ENCODE measurements at places on chromosomes 7 and 10.

DNA sequence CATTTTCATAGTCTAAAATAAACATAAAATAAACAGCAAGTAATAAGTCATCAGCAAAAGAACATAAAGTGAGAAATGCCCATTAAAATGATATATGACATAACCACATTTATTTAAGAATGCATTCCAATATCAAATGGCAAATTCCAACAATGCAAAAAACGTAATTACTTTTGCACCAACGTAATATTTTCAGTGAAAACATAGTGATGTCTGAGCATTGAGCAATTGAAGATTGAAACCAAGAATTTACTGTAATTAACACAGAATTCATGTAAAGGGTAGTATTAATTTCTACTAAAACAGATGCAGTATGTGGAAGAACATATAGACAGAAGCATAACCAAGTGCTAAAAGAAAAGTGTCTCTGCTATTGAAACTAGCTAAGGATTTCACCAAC is 123.0 kb upstream of the TNS3 start:
- no peak for DNase-seq

DNA sequence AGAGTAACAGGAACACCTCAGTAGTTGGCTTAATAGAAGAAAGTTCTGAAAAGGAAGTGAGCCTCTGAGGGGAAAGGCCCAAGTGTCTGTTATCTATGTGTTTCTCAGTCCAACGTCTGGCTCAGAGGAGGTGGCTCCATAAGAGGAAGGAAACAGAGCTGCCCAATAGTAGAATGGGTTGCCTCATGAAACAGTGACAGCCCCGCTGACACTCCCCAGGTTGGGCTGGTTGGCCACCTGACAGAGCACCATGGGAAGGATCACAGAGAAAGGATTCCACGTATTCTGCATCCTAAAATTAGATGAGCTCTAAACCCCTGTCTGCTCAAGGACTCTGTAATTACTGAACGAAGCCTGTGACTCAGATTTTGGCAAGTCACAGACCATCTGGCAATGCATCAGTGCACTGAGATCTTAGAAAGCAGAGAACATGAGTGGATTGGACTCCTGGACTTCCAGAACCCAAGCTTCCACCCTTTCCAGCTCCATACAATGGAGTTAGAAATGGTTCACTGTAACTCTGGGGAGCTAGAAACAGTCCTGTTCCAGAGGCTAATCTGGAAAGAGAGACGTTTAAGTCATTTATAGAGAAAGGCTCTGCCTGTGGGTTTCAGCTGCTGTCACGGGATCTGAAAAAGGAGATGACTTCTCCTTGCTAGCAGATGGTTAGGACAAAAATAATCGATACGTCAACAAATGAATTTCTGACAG is 2.9 kb downstream of the PKD2L1 start:
- DNase-seq, result no peak

- DNase-seq, result no peak
These were observed 122.0 kb upstream of the INSYN2A start for GRCh38 chr10:127318396-127318795.

GRCh38 chr10:23204773-23205172 is 12.7 kb downstream of the PTF1A start:
- DNase-seq, result no peak

- DNase-seq, result no peak
These were observed 44.9 kb downstream of the MINDY4 start for GRCh38 chr7:30815951-30816644.

GRCh38 chr10:110174816-110175215 is 32.6 kb upstream of the MXI1 start:
- DNase-seq, result no peak

- no peak for DNase-seq
These were observed 774.8 kb upstream of the MBL2 start for GRCh38 chr10:53547364-53547763.

DNA sequence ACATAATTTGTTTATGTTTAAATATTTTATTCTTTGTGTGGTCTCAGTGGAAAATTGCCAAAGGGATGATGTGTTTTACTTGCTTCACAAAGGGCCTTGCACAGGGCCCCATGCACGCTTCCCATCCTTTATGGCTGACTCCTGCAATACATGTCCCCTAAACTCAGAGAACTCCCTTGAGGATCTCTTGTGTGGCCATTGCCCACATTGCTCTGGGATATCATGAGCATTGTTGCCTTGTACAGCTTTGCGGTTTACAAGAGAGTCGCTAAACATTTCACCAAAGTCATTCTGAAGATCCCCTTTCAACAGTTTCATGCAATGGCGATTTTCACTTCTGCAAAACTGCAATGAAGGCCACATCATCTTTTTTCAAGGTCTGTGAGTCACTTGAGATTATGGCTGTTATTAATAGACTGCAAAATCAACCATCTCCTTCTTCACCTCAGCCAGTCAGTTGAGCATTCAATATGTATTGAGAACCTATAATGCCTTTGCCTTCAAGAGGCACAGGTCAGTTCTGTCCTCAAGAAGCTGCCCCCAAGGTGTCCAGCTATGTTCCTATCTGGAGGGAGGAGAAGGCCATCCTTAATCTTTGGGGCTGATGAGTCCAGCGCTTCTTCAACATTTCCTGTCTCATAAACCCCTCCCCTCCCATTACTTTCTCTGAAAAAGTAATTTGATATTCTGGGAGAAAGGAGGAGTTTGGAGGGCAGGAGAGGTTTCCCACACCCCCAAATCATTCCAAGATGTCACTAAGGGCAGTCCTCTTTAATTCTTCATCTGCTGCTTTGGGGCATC is 108.1 kb downstream of the CCDC71L start:
- no peak for DNase-seq

- DNase-seq, result no peak
These were observed 458.1 kb downstream of the RPS24 start for GRCh38 chr10:78491812-78492211.

GRCh38 chr7:145884716-145885514 is 231.7 kb upstream of the CNTNAP2 start:
- DNase-seq, result no peak

GRCh38 chr7:125061776-125062397 is 132.3 kb upstream of the POT1 start:
- DNase-seq, result no peak

DNA sequence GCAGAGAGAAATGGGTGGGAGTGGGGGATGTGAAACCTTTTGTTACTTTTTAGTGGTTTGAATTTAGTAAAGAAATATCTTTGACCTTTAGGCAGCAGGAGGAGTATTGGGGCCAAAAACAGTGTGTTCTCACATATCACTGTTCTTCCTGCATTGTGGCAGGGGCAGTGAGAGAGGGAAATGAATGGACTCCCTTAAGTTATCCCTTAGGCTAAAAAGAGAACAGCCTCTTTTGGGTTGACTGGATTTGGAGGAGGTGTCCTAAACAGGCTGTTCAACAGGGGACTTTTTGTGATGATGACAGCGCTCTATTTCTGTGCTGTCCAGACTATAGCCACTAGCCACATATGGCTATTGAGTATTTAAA is 22.3 kb downstream of the ZNF775 start:
- DNase-seq, result no peak

DNA sequence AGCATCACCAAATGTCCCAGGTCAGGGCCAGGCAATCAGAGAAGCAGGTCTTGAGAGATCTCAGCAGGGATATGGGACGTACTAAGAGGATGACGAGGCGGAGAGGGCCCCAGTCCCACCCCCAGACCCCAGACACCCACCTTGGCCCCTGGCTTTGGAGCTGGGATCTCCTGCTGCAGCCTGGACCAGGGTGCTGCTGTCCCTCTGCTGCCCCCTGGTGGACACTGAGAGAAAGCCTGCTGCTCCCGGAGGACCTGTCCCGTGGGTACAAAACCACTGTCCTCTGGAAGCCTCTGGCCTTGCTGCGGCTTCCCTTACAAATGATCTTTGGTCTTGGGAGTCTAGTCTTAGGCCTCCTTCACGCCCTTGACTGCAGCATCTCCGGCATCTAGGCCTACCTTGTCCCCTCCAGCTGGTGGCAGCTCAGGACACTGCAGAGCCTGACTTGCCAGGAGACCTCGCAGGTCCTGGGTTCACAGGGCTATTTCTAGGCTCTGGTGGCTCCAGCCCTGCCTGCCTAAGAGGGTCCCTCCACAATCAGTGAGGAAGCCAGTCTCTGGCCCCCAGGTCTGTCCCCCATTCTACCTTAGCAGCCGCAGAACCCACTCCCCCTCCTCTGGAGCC is 97.1 kb downstream of the RGS10 start:
- peak; percentile 72 for DNase-seq

GRCh38 chr10:88551246-88551645 is 31.9 kb downstream of the RNLS start:
- DNase-seq, result no peak

DNA sequence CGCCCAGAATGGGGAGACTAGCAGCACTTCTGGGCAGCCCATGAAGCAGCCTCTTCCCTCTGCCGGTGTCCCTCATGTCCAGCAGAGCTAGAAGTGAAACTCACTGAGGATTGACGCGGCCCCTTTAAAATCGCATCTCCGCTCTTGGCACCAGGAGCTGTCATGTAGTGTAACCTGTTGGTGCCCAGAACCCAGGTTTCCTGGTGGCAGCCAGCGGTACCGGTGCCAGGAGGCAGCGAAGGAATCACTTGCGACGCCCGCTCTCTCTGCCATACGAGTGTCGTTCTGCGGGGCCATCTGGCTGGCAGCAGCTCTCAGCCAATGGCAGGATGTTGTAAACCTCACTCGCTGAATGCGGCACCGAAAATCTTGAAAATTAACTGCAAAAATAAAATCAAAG is 82.7 kb downstream of the CUX1 start:
- DNase-seq, result no peak

DNA sequence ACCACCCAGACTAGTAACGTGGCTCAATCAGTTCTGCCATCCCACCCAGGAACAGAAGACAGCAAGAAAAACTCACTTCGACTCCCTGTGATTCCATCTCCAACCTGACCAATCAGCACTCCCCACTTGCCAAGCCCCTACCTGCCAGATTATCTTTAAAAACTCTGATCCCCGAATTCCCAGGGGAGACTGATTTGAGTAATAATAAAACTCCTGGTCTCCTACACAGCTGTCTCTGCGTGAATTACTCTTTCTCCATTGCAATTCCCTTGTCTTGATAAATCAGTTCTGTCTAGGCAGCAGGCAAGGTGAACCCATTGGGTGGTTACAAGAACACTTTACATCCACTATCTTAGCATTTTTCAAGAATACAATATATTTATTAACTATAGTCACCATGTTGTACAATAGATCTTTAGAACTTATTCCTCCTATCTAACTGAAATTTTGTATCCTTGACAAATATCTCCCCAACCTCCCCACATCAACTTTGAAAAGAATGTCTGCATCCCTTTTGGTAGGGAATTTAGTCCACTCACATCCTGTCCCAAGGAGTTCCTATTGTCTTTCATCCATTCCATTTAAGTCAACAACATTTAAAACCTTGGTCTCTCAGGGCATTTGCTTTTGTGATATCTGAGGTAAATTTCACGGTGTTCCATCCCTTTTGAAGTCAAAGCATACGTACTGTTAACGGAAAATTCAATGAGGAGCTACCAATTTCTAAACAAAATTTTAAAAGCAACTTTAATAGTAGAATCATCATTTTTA is 163.7 kb downstream of the MACC1 start:
- no peak for DNase-seq

GRCh38 chr7:106968160-106968559 is 76.3 kb upstream of the PRKAR2B start:
- no peak for DNase-seq

GRCh38 chr10:34216348-34216945 is 598.6 kb downstream of the PARD3 start:
- no peak for DNase-seq

- DNase-seq, result no peak
These were observed 19.9 kb downstream of the ANTXRL start for GRCh38 chr10:46306516-46307184.

DNA sequence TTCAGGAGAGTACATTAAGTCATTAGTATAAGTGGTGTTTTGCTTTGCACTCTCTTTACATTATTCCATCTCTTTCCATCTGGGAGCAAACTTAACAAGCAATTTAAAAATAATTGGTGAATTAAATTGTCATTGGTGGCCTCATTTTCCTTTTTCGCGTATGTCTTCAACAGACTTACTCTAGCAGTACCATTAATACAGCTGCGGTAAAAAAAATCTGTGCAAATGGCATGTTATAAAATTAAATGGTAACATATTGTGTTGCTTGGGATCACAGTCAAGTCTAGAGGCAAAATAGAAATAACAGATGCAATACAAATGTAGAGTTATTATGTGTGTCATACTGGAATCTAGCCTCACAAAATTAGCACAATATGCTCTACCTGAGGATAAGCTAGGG is 322.4 kb downstream of the PCDH15 start:
- DNase-seq, result no peak

DNA sequence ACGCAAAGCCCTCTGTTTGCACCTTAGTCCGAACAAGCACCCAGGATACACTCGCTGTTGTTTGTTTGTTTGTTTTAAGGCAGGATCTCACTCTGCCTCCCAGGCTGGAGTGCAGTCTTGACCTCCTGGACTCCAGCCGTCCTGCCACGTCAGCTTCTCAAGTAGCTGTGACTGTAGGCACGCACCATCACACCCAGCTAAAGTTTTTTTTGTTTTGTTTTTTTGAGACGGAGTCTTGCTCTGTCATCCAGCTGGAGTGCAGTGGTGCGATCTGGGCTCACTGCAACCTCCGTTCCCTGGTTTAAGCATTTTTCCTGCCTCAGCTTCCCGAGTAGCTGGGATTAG is 76.8 kb downstream of the CTBP2 start:
- DNase-seq, result no peak

DNA sequence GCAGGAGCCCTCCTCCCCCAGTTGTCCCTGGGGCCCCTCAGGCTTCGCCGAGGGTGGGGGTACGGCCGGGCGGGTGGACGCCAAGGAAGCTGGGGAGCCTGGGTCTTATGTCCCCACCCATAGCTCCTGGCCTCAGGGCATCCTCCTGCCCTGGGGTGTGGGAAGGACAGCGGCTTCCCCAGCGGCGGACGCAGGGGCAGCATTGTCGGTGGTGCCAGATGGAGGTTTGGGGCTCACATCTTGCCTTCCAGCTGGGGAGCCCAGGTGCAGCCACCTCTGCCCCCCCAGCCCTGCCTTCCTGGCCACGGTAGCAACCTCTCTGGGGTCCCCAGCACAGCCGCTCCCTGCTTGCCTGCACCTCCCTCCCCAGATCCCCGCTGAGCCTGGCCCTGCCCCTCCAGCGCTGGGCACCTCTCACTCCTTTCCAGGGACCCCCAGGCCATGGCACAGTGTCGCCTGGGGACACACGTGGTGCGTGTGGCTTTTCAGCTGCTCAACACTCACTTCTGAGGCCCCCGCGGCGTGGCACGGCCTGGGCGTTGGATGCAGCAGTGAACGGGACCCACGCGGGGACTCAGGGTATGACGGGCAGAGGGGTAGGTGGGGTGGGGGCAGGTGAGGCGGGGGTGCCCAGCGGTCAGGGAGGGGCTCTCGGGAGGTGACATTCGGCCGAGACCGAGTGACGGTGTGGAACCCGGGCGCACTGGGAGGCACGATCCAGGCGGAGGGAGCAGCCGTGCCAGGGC is 53.1 kb downstream of the UNCX start:
- no peak for DNase-seq

GRCh38 chr7:92133133-92133736 is 1.0 kb downstream of the CYP51A1 start:
- no peak for DNase-seq

DNA sequence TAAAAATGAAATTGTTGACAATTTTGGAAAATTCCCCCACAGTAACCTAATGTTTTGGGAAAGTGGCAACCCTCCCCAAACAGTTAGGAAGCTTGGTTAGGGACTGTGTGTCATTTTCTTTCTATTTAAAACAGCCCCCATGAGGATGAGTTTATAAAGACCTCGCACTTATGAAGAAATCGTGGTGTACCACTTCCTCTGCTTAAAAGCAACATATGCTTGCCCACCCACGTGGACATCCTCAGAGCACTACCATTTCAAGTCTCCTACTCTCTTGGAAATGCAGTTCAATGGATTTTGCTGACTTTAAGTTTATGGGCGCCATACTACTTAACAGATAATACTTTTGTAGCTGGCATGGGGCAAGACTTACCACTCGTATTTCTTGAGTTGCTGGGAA is 223.8 kb downstream of the DYNC1I1 start:
- no peak for DNase-seq

Data from left renal pelvis (tissue), 4 donors.